ENCODE measurements at places on chromosomes 5 and 9. TPM values are rescaled to one million over a fixed set of nuclear protein-coding genes. Genes with fewer than 3 reads are reported as not detected.
A peak's percentile ranks its signal among the peaks of the same experiment; 100 is the strongest.

GRCh38 chr5:78600687-78601414 lies 47.7 kb downstream of the LHFPL2 start:
- H3K4me1 ChIP-seq: no peaks in the 10 kb centered on the region
- no peaks in the 10 kb centered on the region for H3K27me3 ChIP-seq
- DNase-seq: no peak
- no peak overlapping the region for H3K4me3 ChIP-seq

- no peak overlapping the region for H3K4me3 ChIP-seq
- peaks cover 8% of the 10 kb centered on the region for H3K4me1 ChIP-seq
- no peaks in the 10 kb centered on the region for H3K27me3 ChIP-seq
- H3K36me3 ChIP-seq: no peaks in the 10 kb centered on the region
Measured at GRCh38 chr9:92963831-92964606, 16.7 kb downstream of the FGD3 start.

DNA sequence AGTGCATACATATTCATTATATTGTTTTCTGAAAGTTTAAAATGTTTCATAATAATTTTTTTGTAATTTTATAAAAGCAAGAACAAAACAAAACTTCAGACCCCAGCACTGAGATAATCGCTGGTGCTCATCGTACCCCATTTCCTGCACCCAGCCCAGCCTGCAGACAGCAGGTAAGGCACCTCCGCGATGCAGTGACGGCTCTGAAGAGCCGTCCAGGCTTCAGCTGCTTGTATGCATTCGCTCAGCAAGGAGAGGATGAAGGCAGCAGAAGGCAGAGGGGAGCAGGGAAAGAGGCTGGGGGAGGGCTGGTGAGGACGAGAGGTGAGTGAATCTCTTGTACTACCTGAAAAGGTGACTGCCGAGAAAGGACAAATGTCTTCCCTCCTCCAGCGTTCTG lies 153.5 kb downstream of the TTLL11 start:
- H3K36me3 ChIP-seq: no peaks in the 10 kb centered on the region
- DNase-seq: no peak
- H3K4me3 ChIP-seq: no peak overlapping the region
- H3K4me1 ChIP-seq: no peaks in the 10 kb centered on the region
- peaks cover 5% of the 10 kb centered on the region for H3K27me3 ChIP-seq
- no peak overlapping the region for H3K27ac ChIP-seq

DNA sequence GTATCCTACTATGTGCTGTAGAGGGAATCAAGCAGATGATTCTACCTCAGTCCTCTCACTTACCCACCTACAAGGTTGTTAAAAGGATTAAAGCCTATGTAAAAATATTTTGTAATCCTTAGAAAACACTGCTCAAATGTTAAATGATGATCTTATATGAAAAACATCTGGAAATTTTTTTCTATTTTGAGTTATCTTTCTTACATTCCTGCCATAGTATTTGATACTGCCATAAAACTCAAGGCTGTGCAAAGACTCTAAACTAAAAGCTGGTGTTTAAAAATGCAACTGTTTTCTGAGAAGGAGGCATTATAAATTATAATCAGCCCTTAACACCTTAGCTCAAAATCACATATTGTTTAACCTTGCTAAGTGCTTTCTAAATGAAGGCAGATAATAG lies 474.2 kb downstream of the PRELID2 start:
- H3K4me3 ChIP-seq: no peak overlapping the region
- H3K27ac ChIP-seq: no peak overlapping the region
- H3K36me3 ChIP-seq: no peaks in the 10 kb centered on the region

DNA sequence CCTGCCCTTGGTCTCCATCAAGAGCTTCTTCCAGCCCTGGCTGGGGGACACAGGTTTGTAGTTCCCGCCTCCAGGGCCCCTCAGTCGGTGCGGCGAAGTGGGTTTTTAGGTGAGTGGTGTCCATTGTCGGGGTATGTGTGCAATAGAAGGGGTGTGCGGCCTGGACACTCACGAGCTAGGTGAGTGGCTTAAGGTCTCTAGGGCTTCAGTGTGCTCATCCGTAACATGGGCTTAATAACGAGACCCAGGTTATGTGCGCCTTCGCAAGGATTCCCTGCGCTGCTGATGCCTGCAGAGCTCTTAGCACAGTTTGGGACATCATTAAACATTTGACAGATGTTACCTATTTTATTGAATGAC lies 656 bp downstream of the CEP78 start:
- no peaks in the 10 kb centered on the region for H3K27me3 ChIP-seq
- peak; percentile 37 for DNase-seq
- peak overlapping the region; percentile 63 for H3K27ac ChIP-seq
- peaks cover 11% of the 10 kb centered on the region for H3K36me3 ChIP-seq

Gene ZCCHC7
- 20.0 TPM for total RNA-seq
